Stimulated activated CD8-positive, alpha-beta memory T cell treated with anti-CD3 and anti-CD28 coated beads, Interleukin-4, amount 100 ng/mL, for 4 hours (primary cell): ENCODE measurements at places on chromosomes 16 and 17.

GRCh38 chr17:59139939-59140338 lies 15.0 kb downstream of the SKA2 start:
- DNase-seq = no peak

DNA sequence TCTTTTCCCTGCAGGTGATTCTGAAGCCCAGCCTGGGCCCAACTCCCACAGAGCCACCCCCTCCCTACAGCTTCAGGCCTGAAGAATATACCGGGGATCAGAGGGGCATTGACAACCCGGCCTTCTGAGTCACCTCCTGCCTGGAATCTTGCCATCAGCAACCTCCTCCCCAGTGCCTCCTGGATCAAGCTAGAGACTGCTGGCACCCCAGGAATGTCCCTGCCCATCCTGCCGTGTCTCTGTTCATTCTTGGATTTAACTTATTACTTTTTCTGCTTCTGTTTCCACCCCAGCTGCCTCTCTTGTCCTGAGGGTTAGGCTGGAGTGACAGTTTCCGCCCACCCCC lies 4.9 kb downstream of the TMEM92 start:
- DNase-seq = no peak

- DNase-seq = no peak
Measured at GRCh38 chr17:57889892-57890856, 40.3 kb upstream of the MRPS23 start.

DNA sequence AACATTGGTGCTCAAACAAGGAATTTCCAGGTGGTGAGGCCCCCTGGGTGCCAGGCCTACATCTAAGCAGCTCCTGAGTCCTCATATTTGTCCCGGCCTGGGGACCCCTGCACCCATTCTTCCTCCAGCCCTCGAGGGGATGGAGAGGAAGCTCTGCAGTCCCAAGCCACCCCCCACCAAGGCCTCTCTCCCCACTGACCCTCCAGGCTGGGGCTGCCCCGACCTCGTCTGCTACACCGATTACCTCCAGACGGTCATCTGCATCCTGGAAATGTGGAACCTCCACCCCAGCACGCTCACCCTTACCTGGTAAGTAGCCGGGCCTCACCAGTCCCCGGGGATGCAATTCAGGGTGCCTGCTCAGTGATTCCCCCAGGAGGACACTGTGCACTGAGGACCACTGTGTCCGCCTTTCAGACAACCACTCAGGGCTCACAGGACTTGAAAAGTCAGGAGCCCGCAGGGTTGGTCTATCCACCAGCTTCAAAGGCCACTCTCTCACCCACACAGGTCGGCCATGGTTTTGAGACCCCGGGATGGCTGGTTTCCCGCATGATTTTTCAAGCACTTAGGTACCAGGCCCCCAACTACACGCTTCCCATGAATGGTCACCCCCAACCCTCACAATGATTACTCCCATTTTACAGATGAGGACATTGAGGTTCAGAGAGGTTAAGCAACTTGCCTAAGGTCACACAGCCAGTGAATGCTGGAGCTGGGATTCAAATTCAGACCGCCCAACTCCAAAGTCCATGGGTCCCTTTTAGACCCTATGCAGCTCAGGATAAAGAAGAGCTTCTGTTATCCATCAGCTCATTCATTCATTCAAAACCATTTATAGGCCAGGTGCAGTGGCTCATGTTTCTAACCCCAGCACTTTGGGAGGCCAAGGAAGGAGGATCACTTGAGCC lies 32.4 kb downstream of the IL21R start:
- DNase-seq = no peak
